ENCODE measurements at places on chromosomes 6 and 20. TPM values are rescaled to one million over a fixed set of nuclear protein-coding genes. Genes with fewer than 3 reads are reported as not detected.

Gene CCN6
- not detected for total RNA-seq

Gene TSPO2
- total RNA-seq, result not detected

Gene TPD52L1
- total RNA-seq, result 52.0 TPM

Gene CFAP61
- total RNA-seq, result 0.16 TPM

Gene WFDC12
- not detected for total RNA-seq

Gene CD40
- total RNA-seq, result 4.9 TPM

Gene BIRC7
- 2.3 TPM for total RNA-seq

Gene ADAT2
- total RNA-seq, result 4.1 TPM

Gene TRDN
- not detected for total RNA-seq

Gene RAD21L1
- not detected for total RNA-seq

Gene EYS
- not detected for total RNA-seq

Gene HLA-G
- total RNA-seq, result not detected

Gene BCAS1
- 0.41 TPM for total RNA-seq

Gene IL20RA
- not detected for total RNA-seq

Gene ZBTB12
- total RNA-seq, result 3.4 TPM

Gene TBXT
- not detected for total RNA-seq

Gene OXT
- total RNA-seq, result not detected

Gene PSORS1C2
- not detected for total RNA-seq

Gene BTNL2
- total RNA-seq, result not detected

Gene ANKRD6
- 2.3 TPM for total RNA-seq

Gene GRM1
- total RNA-seq, result not detected

Gene C6orf15
- total RNA-seq, result not detected

Gene PDE7B
- total RNA-seq, result 0.92 TPM

Gene ID4
- 0.71 TPM for total RNA-seq

Gene SDCBP2
- 2.1 TPM for total RNA-seq

Gene KCNK16
- not detected for total RNA-seq

Gene ELOVL2
- total RNA-seq, result 5.9 TPM

Gene SLC22A7
- total RNA-seq, result not detected

Gene PI3
- 2.2 TPM for total RNA-seq

Gene CLDN20
- not detected for total RNA-seq

Gene MRAP2
- 1.7 TPM for total RNA-seq

Gene ENPP3
- not detected for total RNA-seq

Gene ROS1
- total RNA-seq, result 0.13 TPM

Gene ID1
- 444 TPM for total RNA-seq

Gene CHD6
- total RNA-seq, result 6.2 TPM

Gene SLPI
- 15.2 TPM for total RNA-seq

Gene RARS2
- 20.0 TPM for total RNA-seq

Gene EFCAB8
- not detected for total RNA-seq
